OCI-LY7 (cell line): ENCODE measurements at places on chromosomes 12 and 14.

DNA sequence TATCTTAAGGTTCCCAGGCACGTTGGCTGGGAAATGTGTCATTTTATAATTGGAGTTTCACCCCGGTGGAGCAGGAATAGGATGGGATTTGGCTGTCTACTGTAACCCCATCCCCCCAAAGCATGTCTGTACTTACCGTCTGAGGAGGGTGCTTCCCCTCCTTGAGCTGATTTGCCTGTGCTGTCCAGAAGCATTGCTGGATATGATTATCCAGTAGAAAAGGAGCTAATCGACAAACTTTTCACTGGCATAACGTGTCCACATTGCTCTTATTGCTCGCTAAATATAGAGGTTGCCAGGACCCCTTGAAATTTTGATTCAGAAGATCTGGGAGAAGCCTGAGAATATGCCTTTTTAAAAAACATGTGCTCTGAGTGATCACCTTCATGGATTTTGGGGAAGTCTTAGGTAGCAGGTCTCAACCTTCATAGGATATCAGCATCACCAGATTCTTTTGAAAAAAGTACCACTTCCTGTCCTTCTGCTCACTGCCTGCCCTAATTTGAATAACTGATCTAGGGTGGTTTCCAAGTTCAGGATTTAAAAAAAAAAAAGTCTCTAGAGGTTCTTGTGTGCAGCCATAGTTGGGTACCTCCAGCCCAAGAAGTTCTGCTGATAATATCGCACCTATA lies 80.4 kb upstream of the KCNA1 start:
- peak; percentile 90 for DNase-seq

DNA sequence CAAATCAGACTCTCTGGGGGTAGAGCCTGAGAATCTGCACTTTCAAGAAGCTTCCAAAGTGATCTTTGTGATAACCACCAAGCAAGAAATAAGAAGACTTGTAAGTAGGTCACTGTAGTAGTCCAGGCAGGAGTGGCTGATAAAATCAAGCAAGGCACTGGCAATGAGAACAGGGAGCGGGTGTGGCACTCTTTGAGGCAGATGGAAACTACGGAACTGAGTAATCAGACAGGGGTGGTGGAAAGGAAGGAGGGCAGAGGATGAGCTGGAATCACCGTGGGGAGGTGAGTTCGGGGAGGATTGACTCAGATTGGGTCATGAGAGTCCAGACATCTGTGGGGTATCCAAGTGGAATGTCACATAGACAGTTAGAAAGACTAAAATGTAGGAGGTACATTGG lies 44.4 kb upstream of the PLXNC1 start:
- no peak for DNase-seq

DNA sequence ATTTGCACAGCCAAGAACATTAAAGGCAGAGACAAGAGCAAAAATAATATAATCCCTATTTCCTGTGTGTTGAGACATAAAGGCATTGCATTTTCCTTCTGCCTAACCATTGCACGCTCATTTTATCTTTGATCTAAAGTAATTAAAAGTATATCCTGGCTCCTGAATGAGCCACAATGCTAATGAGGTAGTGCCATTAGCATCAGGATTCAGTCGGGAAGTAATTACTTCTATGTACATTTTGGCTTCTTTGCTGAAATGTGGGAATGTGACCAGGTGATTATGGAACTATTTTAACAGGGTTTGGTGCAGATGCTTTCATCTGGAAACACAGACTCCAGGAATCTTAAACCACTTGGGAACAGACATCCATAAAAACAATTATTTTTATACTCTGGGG lies 77.4 kb downstream of the TMTC1 start:
- no peak for DNase-seq

DNA sequence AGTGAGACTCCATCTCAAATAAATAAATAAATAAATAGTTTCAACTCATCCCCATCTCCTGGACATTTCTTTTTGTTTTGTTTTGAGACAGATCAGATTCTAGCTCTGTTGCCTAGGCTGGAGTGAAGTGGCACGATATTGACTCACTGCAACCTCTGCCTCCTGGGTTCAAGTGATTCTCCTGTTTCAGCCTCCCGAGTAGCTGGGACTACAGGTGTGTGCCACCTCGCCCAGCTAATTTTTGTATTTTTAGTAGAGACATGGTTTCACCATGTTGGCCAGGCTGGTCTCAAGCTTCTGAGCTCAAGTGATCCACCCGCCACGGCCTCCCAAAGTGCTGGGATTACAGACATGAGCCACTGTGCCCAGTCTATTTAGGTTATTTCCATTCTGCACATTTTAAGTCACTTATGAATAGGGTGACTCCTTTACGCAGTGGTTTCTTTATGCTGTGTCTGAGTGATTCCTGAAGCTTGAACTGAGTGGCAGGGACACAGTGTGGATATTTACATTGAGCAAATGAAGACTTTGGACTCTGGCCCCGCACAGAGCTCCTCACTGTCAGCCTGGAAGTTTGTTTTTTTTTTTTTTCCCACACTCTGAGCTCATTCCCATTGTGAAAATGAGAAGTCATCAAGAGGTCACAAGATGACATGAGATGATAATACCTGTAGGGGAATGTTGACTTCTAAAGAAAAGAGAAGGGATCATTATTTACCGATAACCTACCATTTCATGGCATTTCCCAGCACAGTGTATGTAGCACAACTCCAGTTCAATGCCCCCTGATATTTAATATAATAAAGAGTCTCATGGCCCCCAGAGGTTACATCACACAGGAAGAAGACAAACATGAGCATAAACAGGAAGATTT lies 72.6 kb downstream of the TBX3 start:
- DNase-seq: no peak
